ENCODE measurements at places on chromosomes 2 and 18.

GRCh38 chr2:159516241-159516758, 100.0 kb downstream of the BAZ2B start:
- no peak for DNase-seq

- no peak for DNase-seq
These were observed 316.0 kb downstream of the SOX11 start for GRCh38 chr2:6008186-6008585.

DNA sequence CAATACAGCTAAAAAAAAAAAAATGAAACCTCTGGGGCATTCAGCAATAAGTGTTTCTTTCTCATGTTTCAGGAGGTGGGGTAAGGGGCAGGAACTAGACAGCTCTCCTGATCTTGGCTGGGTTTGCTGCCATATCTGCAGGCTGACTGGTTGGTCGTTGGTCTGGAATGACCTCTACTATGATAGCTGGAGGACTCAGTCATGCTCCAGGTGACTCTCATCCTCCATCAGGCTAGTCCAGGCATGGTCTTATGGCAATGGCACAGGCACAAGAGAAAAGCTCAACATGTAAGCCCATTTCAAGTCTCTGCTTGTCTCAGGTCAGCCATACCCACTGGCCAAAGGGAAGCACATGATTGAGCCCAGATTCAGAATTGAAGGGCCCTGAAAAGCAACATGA, 9.5 kb upstream of the SLC1A4 start:
- no peak for DNase-seq

- DNase-seq = no peak
These were observed 131.6 kb downstream of the BCL2 start for GRCh38 chr18:63187791-63188460.

DNA sequence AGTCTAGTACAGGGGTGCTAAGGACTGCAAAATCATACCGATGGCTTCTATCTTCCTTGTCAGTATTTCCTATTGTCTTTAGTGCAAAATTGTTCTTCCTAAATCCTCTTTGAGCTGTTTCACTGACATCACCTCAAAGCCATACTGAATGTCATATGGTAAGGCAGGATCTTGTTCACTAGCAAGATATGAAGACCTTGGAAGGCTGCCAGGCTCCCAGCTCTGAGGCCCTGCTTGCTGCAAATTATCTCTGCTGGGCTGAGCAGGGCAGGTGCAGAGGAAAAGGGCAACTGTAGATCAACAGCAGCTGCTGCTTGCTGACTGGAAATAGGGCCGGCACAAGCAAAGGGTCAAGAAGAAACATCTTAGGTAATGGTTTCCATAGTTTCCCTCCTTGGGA, 58.2 kb downstream of the PMAIP1 start:
- DNase-seq = no peak

DNA sequence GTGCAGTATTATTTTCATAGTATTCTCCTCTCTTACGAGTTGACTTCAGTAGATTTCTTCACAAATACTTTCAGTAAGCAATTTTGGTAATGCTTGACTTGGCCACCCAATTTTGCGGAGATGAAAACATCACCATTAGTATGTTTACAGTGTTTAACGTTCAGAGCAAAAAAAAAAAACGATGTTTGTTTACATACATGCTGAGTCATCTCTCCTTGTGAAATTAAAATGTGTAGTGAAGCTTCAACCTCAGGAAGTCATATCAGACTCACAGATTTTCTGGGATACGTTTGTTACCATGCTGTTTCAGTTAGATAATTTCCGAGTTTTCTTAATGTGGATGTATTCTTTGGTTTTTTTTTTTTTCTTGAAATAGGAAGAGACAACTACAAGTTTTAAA, 100.1 kb downstream of the CTNNA2 start:
- DNase-seq = no peak

GRCh38 chr2:58483307-58483706, 242.2 kb upstream of the FANCL start:
- no peak for DNase-seq

GRCh38 chr2:239660390-239661230, 259.8 kb upstream of the HDAC4 start:
- DNase-seq = no peak

DNA sequence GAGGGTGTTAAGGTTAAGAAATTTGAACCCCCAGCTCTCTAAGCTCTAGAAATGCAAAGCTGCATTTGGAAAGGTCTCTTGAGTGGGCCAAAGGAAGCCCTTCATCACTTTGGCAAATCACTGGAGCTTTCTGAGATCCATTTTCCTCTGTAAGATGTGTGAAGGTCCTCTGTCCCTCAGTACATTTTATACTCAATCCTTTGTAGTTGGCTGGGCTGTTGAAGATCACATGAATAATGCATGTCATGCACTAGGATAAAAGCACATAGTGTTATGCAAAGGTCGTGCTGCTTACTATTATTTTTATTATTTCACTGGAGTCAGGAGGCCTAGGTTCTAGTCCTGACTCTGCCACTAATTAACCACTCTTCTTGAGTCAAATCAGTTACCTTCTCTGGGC, 124.9 kb downstream of the FSHR start:
- no peak for DNase-seq

- no peak for DNase-seq
These were observed 41.1 kb downstream of the STK17B start for GRCh38 chr2:196130039-196130825.

- DNase-seq = no peak
These were observed 54.2 kb downstream of the DDX1 start for GRCh38 chr2:15645720-15646385.

GRCh38 chr2:19491796-19492195, 133.4 kb upstream of the OSR1 start:
- DNase-seq = no peak

- no peak for DNase-seq
These were observed 16.6 kb downstream of the FHOD3 start for GRCh38 chr18:36314098-36314497.

- no peak for DNase-seq
These were observed 185.1 kb downstream of the SCG2 start for GRCh38 chr2:223416815-223417610.

- no peak for DNase-seq
These were observed 37.8 kb downstream of the PSTPIP2 start for GRCh38 chr18:46034230-46034629.

- peak; percentile 8 for DNase-seq
These were observed 134.8 kb upstream of the CREB1 start for GRCh38 chr2:207394812-207395534.

Data from stimulated activated CD4-positive, alpha-beta T cell treated with anti-CD3 and anti-CD28 coated beads, TNF-alpha, amount 100 ng/mL, for 4 hours (primary cell).